ENCODE measurements at places on chromosomes 4 and X. TPM values are rescaled to one million over a fixed set of nuclear protein-coding genes. Genes with fewer than 3 reads are reported as not detected.
A peak's percentile ranks its signal among the peaks of the same experiment; 100 is the strongest.

DNA sequence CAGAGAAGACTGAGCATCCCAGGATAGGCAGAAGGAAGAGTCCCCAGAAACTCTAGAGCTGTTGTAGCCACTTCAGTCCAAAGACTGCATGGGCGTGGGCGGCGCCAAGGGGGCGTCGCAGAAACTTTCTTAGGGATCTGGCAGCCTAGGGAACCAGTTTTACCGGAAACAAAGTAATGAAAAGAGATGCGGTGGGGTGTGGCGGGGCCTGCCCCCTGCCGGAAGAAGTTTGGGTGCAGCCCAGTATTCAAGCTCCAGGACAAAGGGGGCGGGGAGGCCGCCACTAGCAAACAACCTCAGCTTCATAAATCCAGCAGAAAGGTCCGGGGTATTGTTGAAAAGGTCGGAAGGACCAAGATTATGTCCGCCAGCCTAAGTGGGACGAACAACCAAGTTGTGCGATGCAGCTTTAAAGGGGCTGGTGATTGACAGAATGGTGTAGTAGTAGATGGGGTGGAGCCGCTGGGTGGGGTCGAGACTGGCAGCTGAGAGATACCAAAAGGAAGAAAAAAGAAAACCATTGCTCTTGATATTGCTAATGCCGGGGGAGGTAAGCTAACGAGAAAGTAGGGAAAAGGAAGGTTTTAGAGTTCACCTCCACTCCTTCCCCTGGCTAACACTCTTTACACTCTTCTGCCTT lies 190.5 kb downstream of the RRAGB start:
- DNase-seq = peak; percentile 36

GRCh38 chr4:147739239-147739823 lies 7.4 kb downstream of the ARHGAP10 start:
- no peak for DNase-seq

EDA2R gene
- total RNA-seq = 1.1 TPM

DNA sequence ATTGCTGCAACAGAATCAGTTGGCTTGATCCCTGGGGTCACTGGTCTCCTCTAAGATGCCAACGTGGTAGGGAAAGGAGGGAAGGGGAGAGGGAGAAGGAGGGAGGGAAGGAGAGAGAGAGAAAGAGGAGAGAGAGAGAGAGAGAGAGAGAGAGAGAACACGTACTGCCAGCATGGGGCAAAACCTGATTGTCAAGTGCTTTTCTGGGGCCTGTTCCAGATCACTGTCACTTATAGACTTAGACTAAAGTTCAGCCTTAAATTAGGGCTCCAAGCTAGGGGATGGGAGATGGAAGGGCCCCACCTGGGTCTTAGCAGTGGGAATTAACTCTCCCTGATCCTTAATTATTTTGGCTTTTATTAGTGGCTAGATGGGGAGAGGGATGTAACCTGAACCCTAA lies 12.9 kb downstream of the SHROOM4 start:
- no peak for DNase-seq

AMELX gene
- total RNA-seq = not detected

DNA sequence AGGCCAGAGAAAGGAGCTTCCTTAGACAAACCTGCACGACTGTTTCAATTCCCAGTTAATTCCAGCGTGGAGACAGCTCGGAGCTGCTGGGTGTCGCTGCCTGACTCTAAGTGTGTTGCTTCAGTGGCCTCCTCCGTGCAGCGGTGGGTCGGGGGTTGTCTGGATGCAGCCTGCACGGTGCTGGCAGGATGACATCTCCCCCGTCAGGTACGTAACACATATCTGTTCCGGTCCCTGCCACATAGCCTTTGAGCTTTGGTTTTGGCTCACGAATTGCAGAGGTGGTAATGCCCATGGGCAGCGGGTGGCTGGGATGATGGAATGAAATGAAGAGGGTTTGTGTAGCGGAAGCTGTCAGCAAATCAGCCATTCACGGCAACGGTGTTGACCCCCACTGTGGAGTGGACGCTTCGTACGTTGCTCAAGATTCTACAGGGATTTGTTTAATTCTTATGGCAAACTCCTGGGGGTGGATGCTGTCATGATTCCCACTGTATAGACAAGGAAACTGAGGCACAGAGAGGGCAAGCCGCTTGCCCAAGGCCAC lies 33.7 kb upstream of the HMX1 start:
- no peak for DNase-seq

RHOH gene
- 0.65 TPM for total RNA-seq
